ENCODE measurements at places on chromosomes 5 and 9.

GRCh38 chr9:105064248-105065097 is 136.5 kb upstream of the ABCA1 start:
- DNase-seq = peak; percentile 5

DNA sequence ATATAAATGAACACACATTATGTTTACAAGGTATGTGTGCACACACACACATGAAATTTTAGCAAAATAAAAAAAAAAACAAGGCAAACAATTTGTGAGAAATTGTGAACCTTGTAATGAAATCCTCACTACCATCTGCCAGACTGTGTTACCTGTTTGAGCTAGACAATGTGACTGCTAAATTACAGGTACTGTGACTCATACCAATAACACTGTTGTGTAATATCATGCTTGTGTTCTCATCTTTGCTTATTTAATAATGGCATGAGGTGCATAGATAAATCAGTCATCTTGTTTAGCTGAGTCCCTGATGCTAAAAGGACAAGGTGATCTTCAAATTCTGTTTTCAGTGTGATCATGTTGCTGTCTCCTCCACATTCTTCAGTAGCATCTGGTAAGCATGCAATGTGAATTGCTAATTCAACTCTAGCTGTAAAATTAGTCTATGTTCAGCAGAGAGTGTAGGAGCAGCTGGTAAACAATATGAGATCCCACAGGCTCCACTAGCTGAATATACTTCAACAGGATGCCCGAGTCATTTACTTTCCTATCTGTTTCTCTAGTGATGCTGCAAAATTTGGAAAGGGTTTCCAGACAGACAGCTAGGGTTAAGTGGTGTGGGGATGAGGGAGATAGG is 966.3 kb upstream of the C9orf72 start:
- peak; percentile 68 for DNase-seq

GRCh38 chr9:133775951-133776905 is 38.1 kb upstream of the SARDH start:
- no peak for DNase-seq

- peak; percentile 76 for DNase-seq
Measured at GRCh38 chr5:177403792-177404640, 3.6 kb upstream of the PFN3 start.

- DNase-seq = no peak
Measured at GRCh38 chr5:100464418-100464817, 70.8 kb upstream of the FAM174A start.

GRCh38 chr5:94218374-94218773 is 400.0 kb downstream of the KIAA0825 start:
- DNase-seq = no peak

GRCh38 chr9:115262477-115262876 is 144.5 kb upstream of the TNC start:
- DNase-seq = peak; percentile 54

GRCh38 chr5:108950276-108950675 is 202.6 kb downstream of the FER start:
- DNase-seq = no peak

GRCh38 chr9:103941104-103941503 is 153.0 kb upstream of the SMC2 start:
- peak; percentile 80 for DNase-seq

GRCh38 chr9:120619751-120620655 is 40.0 kb upstream of the CDK5RAP2 start:
- peak; percentile 52 for DNase-seq

GRCh38 chr5:107885601-107886000 is 214.9 kb upstream of the EFNA5 start:
- no peak for DNase-seq

DNA sequence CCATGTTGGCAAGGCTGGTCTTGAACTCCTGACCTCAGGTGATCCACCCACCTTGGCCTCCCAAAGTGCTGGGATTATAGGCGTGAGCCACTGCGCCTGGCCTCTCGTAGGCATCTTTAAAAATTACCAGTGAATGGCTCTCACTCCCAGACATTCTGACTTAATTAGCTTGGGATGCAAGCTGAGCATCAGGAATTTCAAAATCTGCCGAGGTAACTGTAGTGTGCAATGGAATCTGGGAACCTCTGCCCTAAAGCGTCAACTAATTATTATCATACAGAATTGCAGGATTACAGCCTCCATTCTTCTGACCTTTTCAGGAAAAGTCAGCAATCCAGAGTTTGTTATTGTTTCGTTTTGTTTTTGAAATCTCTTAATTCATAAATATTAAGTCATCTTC is 213.4 kb upstream of the DMAC1 start:
- DNase-seq = no peak

DNA sequence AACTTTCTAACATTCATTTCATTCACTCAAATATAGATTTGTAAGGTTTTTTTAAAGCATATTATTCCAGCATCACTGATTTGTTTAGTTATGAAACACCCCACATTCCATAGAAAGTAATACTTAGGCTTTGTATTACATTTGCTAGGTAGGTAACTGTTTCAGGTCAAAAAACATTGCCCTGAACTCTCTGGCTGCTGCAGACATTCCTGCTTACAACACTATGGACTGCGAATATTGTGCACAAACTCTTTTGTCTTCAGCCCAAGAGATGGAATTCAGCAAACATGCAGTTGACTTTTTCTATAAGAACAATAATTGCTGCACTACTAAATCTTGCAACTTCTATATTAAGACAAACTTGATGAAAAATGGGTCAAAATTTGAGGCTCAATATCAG is 301.0 kb downstream of the ARL15 start:
- DNase-seq = no peak

DNA sequence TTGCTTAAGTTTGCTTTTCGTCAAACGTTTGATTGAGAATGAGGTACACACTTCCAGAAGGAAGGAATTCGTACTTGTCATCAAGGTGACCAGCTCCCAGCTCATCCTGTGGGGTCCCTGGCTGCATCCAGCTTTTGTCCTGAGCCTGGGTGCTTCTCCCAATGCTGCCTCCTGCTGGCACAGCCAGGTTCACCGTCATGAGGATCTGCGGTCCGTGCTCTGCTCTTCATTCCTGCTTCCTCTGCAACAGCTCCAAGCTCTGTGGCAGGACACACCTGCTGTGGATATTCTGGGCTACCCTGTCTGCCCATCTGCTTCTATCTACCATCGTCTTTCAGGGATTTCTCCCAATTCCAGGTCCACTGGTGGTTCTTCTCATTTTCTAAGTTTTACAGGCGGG is 13.3 kb upstream of the UBE2QL1 start:
- peak; percentile 69 for DNase-seq

Measured in NCI-H146 (cell line).